A549 (cell line): ENCODE measurements at places on chromosomes 3 and 15.

DNA sequence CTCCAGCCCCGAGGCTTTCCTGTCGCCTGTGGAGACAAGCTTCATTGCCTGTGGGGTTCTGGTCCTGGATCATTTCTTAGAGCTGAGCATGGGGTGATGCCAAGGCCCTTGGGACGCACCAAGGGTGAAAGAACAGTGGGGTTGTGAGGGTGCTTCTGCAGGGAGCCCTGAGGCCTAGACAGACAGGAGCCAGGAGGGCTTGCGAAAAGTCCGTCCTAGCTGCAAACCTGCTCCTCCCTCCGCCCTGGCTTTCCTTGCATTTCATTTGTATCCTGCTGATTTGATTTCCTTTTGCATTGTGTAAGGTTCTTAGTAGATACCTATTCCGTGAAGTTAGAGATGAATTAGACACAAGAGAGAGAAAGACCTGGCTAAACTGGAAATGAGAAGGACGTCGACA lies 286.9 kb upstream of the C2CD4B start:
- no peak for DNase-seq

DNA sequence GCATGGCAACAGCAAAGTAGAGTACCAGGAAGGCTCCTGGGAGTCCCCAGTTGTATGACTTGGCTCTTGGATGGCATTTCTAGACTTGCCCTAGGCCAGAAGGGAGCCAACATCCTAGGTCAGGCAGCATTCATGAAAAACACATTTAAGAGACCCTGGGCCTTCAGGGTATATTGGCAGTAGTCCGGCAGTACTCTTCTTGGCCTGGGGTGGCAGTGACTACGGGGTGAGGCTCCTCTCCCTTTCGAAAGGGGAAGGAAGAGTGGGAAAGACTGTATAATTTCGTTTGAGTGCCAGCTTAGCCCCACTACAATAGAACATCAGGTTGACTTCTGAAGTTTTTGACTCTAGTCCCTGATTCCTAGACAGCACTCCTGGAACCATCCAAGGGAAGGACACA lies 136.4 kb downstream of the ZIC4 start:
- DNase-seq, result no peak

GRCh38 chr15:70507772-70508371 lies 255.5 kb downstream of the UACA start:
- DNase-seq, result peak; percentile 100

DNA sequence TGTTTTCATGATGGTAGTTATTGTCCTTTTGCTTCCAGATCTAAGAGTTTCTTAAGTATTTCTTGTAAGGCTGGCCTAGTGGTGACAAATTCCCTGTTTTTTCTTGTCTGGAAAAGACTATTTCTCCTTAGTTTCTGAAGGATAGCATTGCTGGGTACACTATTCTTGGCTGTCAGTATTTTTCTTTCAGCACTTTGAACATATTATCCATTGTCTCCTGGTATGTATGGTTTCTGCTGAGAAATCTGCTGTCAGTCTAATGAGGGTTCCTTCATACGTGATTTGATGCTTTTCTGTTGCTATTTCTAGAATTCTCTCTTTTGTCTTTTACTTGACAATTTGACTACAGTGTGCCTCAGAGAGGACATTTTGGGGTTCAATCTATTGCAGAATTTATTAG lies 134.3 kb downstream of the CGGBP1 start:
- no peak for DNase-seq

DNA sequence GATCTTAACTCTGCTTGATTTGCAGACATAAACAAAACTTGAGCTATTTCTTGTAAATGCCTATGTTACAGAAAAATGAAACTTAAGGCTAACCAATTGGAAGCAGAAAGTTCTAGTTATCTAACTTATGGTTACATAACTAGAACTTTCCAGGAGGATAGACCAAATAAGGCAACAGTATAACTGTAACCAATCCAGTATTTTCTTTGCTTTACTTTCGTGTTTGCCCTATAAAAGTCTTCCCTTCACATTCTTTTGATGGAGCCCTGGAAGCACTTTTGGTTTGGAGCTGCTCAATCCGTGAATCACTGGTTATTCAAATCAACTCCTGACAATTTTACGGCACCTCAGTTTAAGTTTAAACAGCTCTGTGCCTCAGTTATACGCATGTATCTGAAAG lies 164.6 kb downstream of the SUCLG2 start:
- DNase-seq, result no peak

DNA sequence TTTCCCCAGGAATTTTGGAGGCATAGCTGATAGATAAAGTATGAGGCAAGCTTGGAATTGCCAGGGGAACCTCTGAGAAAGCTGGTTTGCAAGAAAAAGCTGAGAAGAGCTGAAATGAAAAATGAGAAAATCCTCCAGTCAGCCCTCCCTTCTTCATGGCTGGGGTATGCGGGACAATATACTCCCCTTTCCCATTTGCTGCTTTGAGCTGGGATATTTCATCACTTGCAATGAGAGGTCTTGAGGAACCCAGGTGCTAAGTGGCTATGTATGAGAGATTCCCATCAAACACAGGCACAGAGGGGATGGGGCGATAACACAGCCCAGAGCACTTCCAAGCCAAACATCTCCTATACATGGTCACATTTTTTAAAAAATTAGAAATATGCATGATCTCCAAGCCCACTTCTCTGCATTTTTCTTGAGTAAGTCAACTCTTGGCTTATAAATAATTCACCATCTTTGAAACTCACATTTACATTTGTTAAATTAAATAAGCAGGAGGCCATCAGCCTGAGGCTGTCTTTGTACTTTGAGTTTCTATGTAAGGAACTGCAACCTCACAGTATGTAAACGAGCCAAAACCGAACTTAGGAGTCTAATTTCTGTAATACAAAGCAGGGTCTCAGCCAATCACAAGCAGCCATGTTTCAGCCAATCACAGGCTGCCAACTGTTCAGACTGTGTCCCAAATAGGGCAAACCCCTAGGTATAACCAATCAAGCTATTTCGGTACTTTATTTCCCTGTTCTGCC lies 983.6 kb upstream of the NR2F2 start:
- no peak for DNase-seq

DNA sequence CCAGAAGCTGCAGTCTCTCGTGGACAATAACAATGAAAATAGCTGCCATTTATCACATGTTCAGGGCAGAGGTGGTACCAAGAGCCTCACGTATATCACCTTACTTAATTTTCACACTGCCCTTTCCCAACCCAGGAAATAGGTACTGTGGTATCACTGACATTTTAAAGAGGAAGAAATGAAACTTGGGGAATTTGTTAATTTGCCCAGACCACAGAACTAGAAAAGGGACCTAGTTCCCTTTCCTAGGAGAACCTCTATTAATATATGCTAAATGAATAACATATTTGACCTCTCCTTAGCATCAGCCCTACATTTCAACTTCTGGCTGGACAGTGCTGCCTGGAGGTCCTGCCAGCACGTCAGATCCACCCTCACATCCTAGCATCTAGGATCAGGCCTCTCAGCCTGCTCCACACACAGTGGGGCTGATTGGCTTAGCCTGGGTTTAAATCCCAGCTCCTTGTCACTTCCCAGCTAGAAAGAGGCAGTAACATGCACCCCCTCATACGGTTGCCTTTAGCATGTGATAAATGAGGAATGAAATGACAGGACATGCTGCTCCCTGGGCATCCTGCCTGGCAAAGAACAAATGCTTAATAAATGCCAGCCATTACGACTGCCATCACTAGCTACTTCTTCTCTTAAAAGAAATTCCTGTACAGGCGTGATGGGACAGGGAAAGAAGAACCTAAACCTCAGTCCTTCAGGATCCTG lies 95.1 kb upstream of the TNFAIP8L3 start:
- DNase-seq, result no peak

DNA sequence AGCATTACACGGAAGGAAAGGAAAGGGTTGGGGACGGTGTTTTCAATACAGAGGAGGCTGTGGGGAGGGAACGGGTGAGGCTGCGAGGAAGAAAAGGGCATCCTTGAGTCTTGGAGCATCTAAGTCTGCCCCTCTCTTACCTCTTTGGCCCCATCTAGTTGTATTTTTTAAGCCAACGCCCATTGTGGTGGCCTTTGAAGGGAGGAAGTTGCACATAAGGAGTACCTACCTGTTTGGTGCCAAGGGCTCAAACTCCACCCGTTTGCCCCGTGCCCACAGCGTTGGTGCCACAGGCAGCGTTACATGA lies 146.1 kb upstream of the UMPS start:
- no peak for DNase-seq

GRCh38 chr3:190492966-190493365 lies 20.9 kb upstream of the IL1RAP start:
- DNase-seq, result no peak
